ENCODE measurements at places on chromosomes 3 and 15.
A peak's percentile ranks its signal among the peaks of the same experiment; 100 is the strongest.

DNA sequence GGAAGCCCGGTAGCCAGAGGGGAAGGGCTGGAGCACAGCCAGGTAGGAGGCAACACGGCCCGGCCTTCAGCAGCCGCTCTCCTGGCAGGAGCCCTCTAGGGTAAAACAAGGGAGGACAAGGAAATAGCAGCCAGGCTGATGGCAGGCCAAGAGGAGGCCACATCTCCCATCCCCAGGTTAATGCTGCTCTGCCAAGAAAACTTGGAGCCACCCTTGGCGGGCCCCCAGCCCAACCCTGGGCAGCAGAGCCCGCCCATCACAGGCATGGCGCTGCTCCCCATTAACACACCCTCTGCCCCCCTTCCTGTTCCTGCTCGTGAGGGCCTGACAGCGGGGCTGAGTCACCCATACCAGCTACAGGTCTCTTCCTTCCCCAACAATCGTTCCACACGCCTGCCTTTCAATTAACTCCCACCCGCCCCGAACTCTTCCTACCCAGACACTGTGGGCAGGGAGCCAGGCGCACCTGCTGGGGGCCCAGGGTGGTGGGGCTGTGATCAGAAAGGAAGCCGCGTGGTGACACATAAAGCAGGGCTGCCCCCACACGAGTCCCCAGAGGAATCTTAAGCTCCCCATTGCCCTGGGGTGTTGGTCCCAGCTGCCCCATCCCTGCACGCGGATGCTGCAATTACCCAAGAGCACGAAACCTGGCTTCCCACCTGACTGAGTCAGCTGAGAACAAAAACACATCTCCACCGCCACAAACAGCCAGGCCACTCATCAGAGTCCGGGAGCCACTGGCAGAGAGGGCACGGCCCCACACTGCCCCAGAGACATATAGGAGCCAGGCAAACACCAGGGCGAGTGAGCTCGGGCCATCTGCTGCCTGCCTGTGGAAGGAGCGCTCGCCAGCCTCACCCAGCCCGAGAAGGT is at the start of gene C15orf62:
C15orf62 (plus strand) TSS at position 707 of the 873 bp plus-strand sequence. CDS start 516 bp downstream, outside the sequence.
- DNase-seq, result no peak

GRCh38 chr3:64813326-64813725 is 125.5 kb upstream of the ADAMTS9 start:
- no peak for DNase-seq

GRCh38 chr3:130669740-130670139 is 76.9 kb downstream of the PIK3R4 start:
- no peak for DNase-seq

GRCh38 chr15:91184441-91184840 is 84.4 kb downstream of the SV2B start:
- no peak for DNase-seq

DNA sequence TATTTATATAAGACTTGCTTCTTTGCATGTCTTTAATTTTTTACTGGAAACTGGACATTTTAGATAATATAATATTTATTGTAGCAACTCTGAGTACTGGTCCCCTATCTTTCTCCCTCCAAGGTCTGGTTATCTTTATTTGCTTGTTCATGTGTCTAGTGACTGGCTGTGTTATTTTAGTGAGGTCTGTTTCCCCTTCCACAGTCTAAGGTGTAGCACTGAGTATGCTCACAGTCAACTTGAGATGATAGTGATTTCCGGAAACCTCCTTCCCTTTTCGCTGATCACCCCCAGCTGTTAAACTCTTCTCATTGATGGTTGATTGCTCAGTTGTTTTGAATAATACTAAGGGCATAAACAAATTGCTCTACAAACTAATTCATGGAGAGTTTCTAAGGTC is 37.0 kb downstream of the PCNP start:
- DNase-seq, result no peak

DNA sequence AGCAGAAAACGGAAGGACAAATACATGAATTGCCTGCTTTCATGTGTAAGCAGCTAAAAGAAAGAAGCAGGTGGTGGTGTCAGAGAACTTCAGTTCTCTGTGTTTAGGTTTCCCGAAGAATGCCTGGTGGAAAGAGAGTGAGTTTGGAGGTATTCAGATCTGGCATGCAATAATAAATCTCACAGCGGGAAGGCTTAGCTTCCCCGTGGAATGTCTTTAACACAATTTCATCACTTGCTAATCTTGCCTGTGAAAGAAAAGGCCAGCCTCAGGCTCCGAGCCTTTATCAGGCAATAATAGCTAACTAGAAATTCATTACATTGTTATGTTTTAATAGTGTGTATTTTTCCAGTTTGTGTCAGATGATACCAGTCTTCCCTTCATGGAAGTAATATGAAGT is 220.3 kb downstream of the PDZRN3 start:
- DNase-seq, result no peak

- no peak for DNase-seq
Observed at GRCh38 chr3:106206613-106207012, 337.8 kb upstream of the CBLB start.

GRCh38 chr15:80576519-80577090 is 118.5 kb upstream of the ABHD17C start:
- DNase-seq, result no peak

DNA sequence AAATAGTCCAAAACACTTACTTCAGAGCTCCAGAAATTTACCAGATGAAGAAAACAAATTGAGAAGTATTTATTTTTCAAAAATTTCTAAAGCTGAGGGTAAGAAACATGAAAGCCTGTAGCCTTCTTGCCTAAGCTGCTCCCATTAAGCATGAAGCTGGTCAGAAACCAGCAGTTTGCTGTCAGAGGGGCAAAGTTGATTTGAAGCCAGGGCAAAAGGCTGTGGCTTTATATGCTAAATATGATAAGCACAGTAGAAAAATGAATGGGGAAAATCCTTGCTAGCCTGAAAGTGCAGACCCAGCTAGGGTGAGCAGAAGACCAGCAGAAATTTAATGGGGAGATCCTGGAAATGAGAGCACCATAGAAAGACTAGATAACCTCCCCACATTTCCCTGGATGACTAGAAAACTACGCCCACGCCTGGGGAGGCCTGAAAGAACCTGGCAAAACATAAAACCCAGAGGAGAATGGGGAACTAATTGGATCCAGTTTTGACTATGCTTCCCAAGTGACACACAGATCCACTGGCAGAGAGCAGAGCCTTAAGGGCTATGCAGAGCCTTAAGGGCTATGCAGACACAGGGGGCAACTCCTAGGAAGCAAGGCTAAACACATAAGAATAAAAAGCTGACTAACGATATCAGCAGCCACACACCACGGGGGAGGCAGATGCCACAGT is 43.0 kb upstream of the HEG1 start:
- no peak for DNase-seq

GRCh38 chr3:169772305-169772896 is 795 bp upstream of the MYNN start:
- DNase-seq, result peak; percentile 79

DNA sequence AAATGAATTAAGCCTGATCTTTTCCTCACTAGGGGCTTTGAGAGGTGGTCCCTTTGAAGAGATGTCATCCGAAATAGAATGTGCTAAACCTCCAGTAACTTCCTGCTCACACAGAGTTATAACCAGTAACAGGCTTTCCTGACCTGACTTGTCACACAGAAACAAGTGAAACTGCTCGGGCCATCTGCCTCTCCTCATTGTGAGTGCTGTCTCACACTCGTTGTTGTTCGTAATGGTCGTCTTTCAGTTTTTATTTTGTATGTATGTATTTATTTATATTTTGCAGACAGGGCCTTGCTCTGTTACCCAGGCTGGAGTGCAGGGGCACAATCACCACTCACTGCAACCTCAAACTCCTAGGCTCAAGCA is 24.0 kb downstream of the ACSBG1 start:
- DNase-seq, result no peak

DNA sequence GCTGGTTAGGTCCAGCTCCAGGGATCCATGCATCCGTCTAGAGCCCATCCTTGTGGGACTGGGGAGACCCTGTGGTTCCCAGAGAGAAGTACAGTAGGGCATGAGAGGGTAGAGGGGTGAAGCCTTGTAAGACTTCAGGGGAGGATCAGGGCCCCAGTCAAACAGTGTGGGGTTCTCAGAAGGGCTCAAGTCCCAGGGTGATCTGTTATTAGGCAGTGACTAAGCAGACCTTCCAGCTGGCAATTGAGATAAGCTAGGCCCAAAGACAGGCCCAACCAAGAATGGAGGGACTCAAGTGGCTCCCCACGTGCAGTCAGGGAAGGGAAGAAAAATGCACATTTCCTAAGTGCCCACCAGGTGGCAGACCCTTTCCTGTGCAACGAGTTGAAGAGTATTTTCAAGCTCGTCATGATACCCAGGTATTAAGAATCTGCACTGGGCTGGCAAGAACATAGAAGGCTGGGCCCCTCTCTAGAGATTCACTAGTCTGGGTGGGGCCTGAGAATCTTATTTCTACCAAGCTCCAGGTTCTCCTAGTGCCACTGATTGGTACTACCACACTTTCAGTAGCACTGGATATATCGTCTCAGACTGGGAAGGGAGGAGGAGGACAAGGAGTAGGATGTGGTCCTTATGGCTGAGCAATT is 240.8 kb downstream of the NR1D2 start:
- peak; percentile 33 for DNase-seq

- no peak for DNase-seq
Observed at GRCh38 chr3:70256566-70256965, 55.9 kb downstream of the MDFIC2 start.

- DNase-seq, result no peak
Observed at GRCh38 chr15:70358871-70359647, 261.3 kb upstream of the TLE3 start.

DNA sequence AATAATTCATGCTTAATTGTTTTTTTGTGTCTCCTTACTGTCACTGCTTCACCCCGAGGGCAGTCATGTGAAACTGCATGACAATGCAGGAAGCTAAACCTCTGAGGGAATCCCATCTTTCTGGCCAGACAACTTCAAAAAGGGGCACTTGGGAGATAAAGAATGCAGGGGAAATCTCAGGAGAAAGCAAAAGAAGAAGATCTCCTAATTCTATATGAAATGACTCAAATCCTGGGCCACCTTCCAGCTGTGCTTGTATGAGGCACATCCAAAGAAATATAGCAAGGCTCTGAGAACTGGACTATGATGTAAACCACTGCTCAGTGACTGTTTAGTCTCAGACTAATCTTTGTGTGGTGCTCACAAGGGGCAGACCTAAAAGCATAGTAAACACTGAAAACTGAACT is 22.6 kb upstream of the UMPS start:
- no peak for DNase-seq

DNA sequence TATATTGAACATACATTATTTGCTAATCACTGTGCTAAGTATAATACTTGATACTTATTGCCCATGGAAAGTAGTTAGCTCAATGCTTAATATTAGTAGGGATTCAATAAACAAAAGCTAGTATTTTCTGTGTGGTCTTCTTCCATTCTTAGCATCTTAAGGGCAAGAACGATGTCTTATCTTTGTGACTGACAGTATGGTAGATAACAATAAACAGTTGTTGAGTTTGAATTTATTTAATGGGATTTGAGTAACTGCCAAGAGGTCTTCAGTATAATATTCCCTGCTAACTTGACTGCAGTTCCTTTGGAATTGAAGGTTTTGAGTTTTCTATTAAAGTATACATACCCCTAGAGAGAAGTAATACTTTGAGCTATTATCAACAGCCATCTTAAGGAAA is 70.1 kb downstream of the ZNF609 start:
- DNase-seq, result no peak

GRCh38 chr15:46408312-46408711 is 773.5 kb downstream of the SQOR start:
- no peak for DNase-seq

GRCh38 chr3:178140531-178141304 is 395.5 kb upstream of the KCNMB2 start:
- no peak for DNase-seq

DNA sequence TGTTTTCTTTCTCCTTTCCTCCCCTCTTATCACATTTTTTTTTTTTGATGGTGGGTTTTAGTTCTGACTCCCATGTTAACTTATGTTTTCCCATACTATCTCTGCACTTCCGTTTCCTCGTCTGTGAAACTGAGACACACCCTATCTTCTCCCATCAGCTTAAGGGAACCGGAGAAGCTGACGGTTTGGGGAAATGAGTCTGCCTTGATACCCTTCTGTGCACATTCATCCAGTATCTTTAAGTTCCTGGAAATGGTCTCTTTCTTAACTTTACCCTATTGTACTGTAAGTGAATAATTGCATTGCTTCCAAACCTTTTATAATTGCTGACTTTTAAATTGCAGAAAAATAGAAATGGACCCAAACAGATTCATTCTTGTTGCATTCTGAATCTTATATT is 26.2 kb upstream of the CFAP161 start:
- DNase-seq, result no peak

- no peak for DNase-seq
Observed at GRCh38 chr15:70164156-70164900, 66.6 kb upstream of the TLE3 start.

DNA sequence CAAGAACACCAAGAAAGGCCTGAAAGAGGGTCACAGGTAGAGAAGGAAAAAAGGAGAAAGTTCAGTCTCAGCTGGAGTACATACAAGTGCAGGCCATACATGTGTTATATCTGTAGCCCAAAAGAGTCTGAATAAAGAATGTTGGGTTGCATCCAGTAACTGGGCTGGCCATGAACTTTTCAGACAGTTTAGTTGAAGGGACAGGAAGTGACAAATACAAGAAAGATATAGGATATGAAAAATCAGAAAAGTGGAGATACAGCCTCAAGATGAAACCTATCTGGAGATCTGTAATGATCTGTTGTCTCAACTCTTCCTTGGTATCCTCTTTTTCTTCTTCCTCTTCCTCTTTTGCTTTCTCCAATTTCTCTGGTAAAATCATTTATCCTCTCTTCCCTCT is 671.7 kb downstream of the MECOM start:
- DNase-seq, result no peak

GRCh38 chr15:75193976-75194375 is 7.7 kb upstream of the C15orf39 start:
- DNase-seq, result no peak

DNA sequence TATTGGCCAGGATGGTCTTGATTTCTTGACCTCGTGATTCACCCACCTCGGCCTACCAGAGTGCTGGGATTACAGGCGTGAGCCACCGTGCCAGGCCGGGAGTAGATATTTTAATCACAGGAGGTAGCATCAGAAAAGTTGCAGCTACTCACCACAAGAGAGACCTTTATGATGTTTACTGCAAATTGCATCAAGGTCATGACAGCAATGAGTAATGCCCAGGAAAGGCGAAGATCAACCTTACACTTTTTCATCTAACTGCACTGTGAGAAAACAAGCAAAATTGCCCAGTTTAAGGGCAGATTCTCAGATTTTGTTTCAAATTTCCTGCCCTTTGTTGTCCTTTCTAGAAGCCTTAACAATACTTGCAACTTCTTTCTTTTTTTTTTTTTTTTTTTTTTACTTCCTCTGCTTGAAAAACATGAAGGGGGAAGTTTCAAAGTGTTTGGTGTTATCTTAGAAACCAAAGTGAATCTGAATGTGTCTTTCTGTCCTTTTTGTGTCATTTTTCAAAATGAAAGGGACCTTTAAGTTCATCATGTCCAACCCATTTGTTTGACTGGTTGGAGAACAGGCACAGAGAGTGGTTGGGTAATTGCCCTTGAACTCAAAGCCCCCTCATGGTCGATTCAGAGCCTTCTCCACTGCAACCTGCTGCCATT is 25.0 kb downstream of the TGFBR2 start:
- no peak for DNase-seq

GRCh38 chr15:92881211-92881754 is 18.8 kb upstream of the CHD2 start:
- DNase-seq, result no peak

All from SHP77 (cell line).